ENCODE measurements at places on chromosomes 2 and 18.

GRCh38 chr2:201171259-201171814, 11.6 kb upstream of the CASP10 start:
- DNase-seq = no peak

GRCh38 chr2:107607054-107607453, 219.6 kb upstream of the RGPD4 start:
- no peak for DNase-seq

DNA sequence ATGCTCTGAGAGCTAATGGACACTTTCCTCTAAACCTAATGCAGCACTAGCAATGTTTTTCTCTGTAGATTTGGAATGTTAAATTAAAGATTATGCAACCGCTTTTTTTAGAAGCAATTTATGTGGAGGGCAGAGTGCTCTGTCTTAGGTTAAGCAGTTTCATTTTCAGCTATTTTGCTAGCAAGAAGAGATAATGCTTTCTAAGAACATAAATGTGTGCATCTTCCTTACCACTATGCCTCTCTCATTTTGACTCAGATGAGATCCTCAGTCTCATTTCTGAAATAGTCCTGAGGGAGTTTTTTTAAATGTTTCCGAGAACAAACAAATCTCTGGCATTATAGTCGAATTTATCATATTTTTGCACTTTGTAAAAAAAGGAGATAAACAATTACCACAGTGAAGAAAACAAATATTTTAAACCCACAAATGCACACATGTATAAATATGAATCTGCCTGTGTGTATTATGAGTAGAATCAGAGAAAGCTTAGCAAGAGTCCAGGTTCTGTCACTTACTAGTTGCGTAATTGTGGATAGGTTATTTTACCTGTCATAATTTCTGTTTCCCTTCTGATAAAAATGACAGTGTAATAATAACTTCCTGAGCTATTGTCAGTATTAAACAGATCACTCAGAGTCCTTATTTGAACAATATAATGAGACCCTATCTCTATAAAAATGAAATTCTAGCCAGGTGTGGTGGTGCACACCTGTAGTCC, 207.7 kb upstream of the CRIM1 start:
- DNase-seq = no peak

DNA sequence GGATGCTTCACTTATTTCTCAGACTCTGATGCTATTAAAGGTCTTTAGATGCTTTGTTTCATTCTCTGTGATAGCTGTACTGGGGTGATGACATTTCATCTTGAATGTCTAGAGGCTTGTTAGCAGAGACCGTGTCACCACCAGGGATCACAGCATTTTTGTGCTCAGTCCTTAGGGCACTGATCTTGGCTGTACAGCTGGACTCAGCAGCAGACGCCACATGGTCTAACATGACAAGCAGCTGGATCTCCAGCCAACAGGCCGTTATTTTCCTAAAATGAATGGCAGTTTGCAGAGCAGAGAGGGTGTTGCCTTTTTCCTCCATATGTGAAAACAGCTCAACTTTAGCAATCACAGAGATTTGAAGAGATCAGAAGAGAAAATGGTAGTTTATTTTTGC, 491.8 kb downstream of the CDH2 start:
- no peak for DNase-seq

DNA sequence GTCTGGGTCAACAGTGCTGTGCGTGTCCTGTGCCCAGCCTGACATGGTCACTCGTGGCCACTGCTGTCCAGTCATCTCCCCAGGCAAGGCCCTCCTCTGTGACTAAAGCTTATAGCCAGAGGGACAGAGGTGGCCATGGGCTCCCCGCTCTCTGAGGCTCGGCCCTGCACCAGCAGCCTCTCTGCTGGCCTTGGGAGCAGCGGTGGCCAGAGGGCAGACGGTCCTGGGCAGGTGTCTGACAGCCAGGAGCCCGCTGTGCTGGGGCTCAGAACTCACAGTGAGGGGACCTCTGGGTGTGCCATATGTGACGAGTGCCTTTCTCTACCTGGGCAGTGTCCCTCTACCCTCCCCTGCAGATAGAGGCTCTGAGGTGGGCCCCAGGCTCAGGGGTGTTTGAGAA, 98.7 kb downstream of the FAM210A start:
- DNase-seq = no peak

GRCh38 chr18:7516266-7517117, 50.6 kb upstream of the PTPRM start:
- DNase-seq = no peak

GRCh38 chr18:35267161-35267651, 22.8 kb downstream of the ZSCAN30 start:
- peak; percentile 90 for DNase-seq

DNA sequence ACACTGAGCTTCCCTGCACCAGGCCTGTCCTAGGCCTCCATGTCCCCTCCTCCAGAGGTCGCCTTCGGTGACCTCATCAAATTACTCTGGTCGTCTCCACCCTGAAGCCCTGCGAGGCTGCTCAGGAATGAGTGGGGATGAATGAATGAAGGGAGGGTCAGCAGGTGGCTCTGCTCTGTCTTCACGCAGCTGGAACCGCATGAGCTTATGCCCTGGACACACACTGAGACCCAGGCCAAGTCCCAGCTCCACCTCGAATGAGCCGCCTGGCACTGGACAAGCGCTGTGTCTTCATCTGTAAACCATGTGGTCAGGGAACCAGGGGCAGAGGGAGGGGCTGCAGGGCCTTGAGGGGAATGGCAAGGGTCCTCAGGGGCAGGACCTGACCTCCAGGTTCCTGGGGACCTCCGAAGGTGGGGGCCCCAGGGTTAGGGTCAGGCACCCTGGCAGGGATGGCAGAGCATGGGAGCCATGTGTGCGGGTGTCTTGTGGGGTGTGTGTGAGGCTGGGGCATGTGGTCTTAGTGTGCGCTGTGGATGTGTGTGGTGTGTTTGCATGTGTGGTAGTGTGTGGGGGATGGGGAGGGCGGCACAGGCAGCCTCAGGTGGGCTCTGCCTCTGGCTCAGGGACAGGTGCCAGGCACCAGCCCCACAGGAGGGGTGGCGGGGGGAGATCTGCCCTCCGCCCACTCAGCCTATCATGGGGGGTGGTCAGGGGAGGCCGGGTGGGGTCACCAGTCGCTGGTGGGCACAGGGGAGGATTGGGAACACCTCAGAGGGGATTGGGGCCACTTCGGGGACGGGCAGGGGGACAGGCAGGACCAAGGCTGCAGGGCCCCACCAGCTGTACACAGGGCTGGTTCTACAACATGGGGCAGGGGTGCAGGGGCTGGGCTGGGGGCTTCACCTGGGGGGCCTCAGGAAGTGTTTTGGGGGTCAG, 13.9 kb downstream of the ODC1 start:
- DNase-seq = no peak

DNA sequence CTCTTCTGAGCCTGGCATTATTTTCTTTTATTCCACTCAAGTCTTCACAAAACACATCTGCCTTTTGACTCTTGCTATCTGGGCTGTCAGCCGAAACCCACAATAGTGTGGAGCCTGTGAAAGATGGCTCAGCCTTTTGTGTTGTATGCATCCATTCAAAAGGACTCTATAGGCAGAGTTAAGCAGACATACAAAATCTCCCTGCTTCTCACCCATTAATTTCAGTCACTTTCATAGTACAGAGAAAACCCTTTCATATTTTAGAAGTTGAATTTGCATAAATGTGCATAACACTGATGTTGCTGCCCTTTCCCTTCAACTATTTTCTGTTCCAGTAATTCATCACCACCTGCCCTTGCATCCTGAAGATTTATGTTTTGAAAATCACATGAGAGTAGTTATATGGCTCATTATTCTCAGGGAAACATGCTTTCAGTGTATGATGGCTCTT, 154.6 kb downstream of the EVA1A start:
- DNase-seq = no peak

- DNase-seq = no peak
These were observed 3.5 kb downstream of the MEIS1 start for GRCh38 chr2:66438498-66438833.

DNA sequence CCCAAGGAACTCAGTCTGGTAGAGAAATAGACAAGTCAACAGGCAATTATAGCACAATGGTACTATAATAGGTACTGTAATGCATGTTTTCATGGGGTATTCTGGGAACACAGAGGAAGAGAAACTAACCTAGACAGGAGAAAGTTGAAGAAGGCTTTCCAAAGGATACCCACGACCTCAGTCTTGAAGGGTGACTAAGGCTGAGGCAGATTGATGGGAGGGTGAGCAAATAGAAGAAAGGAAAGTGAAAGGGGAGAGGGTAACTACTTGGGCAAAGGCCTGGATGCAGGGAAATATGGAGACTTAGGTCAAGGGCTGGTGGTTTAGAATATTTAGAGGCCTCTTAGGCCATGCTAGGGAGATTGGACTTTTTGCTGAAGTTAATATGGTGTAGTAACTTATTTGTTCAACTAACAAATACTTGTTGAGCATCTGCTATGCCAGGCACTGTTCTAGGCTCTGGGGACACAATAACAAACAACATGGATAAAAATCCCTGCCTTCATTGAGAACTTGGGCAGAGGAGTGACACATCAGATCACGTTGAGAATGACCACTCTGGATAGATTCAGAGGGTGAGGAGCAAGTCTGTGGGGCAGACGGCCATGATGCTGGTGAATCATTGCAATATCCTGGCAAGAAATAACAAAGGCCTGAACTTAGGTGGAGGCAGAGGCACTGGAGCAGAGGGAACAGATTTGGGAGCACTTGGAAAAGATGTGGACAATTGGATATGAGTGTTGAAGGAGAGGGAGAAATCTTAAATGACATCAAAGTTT, 56.4 kb downstream of the PLB1 start:
- DNase-seq = no peak

- no peak for DNase-seq
These were observed 161.1 kb downstream of the FAM210A start for GRCh38 chr18:13565228-13565627.

- no peak for DNase-seq
These were observed 45.1 kb downstream of the COL5A2 start for GRCh38 chr2:189134485-189134884.

GRCh38 chr2:120768112-120769048, 32.7 kb downstream of the GLI2 start:
- DNase-seq = peak; percentile 39

DNA sequence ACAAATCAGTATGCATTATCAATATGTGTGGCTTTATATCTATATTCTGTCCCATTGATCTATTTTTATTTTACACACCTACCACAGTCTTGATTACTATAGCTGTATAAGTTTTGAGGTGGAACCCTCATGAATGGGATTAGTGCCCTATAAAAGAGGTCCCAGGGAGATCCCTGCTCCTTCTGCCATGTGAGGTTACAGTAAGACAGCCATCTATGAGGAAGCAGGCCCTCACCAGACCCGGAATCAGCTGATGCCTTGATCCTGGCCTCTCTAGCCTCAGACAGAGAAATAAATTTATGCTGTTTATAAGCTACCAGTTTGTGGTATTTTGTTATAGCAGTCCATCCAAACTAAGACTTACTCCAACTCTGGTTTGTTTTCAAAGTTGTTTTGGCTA, 54.9 kb downstream of the HNRNPLL start:
- no peak for DNase-seq

DNA sequence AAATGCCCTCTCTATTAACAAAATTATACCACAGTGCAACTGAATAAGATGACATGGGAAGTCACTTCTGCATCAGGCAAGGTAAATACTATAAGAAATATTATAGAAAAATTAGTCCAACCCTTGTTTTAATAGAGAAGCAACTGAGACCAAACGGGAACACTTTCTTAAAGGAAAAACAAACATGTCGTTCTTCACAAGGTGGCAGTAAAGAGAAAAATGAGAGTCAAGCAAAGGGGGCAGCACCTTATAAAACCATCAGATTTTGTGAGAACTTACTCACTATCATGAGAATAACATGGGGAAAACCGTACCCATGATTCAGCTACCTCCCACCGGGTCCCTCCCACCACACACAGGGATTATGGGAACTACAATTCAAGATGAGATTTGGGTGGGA, 481.7 kb upstream of the CRIM1 start:
- no peak for DNase-seq

DNA sequence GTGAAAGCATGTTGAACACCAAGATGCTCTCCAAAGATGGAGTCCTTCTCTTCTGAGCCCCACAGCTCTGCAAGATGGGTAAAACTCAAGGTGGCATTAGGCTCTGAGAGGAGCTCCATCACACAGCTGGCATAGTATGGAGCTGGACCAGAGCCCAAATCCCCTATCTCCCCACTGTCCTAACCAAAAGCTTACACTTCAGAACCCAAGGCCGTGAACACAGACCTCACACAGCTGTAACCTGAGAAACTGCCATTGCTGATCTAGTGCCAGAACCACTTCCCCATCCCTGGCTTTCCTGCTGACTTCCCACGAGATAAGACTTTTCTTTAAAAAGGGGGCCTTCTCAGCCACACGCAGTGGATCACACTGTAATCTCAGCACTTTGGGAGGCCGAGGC, 25.0 kb downstream of the TTC32 start:
- DNase-seq = no peak

- DNase-seq = no peak
These were observed 1719.7 kb upstream of the PIK3C3 start for GRCh38 chr18:40235323-40235722.
